ENCODE measurements at places on chromosomes 1 and 21. TPM values are rescaled to one million over a fixed set of nuclear protein-coding genes. Genes with fewer than 3 reads are reported as not detected.

GRCh38 chr1:31663622-31664452 is 19.2 kb upstream of the PEF1 start:
- no peak for DNase-seq

GRCh38 chr1:7535016-7535415 is 236.1 kb upstream of the VAMP3 start:
- DNase-seq, result no peak

- DNase-seq, result peak; percentile 84
These were observed 30.2 kb downstream of the PRDX6 start for GRCh38 chr1:173507205-173507846.

DNA sequence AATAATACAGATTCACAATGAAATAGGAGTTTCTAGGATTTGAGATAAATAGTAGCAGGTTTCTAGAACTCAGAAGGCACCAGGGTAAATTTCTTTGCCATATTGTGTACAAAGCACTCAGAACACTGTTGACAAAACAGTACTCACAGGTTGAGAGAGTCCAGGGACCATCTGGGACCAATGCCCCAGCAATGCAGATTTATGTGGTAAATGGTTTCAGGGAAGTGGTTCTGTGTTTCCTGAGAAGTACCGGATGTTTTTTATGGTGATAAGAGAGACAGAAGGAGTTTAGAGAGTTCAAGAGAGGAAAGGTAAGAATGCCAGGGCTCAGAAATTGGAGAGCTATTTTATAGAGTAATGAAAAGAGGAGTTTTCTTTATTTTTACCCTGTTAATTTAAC is 29.6 kb upstream of the DIPK1A start:
- no peak for DNase-seq

DNA sequence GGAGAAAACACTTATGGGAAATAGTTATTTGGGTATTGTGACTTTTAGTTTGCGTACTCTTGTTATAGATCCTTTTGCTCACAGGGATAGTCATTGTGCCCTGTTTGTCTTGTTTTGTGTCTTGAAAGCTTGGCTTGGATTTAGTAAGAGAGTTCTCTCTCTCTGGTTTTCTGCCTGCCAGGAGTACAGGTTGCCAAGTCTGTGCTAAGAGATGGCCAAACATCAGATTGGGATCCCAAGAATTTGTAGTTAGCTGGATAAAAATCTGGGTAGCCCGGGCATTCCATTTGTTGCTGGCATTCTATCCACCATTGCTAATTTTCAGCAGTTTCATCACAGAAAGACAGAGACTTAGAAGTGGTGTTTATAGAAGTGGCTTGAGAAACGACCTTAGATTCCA is 222.2 kb downstream of the NRIP1 start:
- no peak for DNase-seq

DNA sequence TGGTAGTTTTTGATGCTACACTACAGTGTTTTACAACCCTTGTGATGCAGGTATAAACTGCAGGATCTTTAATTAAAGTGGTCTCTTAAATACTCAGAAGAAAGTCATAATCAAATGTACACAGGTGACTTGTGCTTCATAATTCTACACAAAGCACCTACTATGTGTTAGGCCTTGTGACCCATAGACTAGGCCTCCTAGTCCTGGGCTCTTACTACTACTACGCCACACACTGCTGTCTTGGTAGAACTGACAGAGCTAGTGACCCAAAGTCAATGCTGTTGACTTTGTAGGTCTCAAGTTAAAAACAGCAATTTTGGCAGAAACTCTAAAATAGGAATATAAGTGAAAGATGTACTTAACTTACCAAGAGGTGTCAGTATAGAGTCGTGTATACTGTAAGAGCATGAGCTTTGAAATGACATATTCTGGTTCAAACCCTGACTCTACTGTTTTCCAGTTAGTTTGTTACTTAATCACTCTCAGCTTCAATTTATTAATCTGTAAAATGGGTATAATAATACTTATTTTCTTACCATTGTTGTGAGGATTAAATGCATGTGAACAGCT is 48.6 kb upstream of the LMO4 start:
- DNase-seq, result no peak

- DNase-seq, result no peak
These were observed 74.9 kb downstream of the RRAGC start for GRCh38 chr1:38784452-38785284.

GRCh38 chr1:64030411-64030810 is 173.0 kb upstream of the UBE2U start:
- DNase-seq, result no peak

DNA sequence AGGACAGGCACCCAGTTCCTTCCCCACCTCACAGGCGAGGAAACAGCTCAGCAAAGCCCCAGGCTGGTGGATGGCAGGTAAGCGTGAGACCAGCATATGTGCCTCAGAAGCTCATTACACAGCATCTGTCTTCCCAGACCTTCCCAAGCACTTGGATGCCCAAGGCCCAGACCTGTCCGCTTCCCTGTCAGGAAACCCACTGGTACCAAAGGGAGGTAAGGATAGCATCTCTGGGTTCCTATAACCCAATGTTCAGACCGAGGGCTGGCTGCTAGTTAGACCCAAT is 3.3 kb downstream of the POFUT2 start:
- no peak for DNase-seq

DNA sequence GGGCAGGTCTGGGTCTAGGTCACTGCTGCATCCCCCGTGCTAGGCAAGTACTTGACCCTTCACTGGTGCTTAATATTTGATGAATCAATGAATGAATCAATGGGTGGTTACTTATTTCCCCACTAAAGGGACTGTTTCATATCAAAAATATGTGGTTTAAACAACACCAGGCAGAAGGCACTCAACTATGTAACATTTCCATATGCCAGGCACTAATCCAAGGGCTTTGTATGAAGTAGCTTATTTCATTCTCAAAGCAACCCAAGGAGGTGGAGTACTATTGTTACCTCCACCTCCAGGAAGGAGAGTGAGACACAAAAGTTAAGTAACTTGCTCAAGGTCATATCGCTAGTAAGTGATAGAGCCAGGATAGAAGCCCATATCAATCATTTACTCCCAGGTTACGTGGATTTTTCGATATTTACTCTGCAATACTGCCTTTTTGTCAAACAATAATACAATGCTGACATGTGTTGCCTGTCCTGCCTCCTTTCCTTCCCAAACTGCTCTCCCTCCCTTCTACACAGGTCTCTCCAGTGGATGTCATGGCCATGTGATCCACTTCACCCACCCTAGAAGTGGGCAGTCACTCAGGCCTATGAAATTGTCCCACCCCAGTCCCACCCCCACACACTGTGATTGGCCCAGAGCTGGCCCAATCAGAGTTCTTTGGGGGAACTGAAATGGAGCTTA is 142.8 kb downstream of the ETS2 start:
- no peak for DNase-seq

GRCh38 chr1:21914450-21914849 is 22.7 kb downstream of the HSPG2 start:
- no peak for DNase-seq

DNA sequence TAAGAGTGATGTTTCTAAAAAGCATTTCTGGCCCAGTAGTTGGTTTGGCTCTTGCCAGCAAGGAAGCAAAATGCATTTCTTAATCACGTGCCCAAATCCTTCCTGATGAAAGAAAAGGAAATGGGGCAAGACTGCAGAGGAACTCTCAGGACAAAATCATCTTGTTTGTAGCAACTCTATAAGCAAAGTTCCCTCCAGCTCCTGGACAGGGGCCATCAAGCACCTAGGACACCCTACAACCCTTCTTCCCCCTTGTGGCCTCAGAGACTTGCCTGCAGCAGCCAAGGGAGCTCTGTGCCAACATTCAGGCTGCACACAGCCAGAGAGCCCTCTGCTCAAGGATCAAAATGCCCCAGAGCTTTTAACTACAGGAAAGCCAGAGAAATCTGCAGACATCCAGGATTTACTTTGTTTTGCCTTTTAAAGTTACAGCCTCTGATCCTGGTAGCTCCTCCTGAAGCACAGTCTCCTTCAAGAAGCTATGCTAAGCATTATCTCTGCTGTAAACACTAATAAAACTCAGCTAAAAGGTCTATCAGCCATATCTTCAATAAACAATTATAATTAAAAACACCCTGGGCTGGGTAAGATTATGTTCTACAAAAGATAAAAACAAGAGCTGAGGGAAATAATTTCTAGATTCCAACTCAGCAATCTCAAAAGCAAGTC is 105.0 kb downstream of the KIAA0319L start:
- DNase-seq, result no peak

- no peak for DNase-seq
These were observed 204.7 kb downstream of the MATN1 start for GRCh38 chr1:30518696-30519095.

- no peak for DNase-seq
These were observed 54.3 kb upstream of the SERBP1 start for GRCh38 chr1:67484492-67484891.

GRCh38 chr1:214966346-214966745 is 116.2 kb upstream of the KCNK2 start:
- no peak for DNase-seq

DNA sequence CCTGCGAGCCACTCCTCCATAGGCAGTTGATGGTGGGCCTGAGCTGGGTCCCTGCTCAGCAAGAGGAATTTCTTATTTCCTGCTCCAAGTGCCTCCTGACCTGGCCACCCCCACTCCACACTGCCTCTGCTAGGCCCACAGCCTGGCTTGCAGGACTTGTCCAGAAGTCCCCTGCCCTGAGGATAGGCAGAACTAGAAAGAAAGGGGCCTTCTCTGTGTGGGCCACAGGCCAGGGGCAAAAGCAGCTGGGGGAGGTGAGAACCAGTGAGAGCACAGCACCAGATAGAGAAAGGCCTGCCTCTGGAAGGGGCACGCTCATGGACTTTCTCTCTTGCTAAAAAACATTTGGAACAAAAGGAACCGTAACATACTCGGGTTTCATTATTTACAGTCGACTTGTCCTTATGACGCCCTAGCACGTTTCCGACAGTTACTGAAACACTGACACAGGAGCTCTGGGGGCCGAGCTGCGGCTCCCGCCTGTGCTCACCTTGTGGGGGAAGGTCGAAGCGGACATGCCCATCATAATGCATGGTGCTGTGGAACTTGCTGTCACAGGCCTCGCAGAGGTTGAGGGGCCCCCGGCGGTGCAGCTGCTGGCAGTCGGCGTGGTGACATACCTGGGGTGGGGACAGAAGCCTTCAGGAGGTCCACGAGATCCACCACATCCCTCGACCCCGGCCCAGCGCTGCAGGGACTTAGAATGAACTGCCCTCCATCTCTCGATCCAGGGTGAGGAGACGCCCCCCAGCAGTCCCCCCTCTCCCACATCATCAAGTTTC is 11.3 kb upstream of the TNFRSF25 start:
- no peak for DNase-seq

DNA sequence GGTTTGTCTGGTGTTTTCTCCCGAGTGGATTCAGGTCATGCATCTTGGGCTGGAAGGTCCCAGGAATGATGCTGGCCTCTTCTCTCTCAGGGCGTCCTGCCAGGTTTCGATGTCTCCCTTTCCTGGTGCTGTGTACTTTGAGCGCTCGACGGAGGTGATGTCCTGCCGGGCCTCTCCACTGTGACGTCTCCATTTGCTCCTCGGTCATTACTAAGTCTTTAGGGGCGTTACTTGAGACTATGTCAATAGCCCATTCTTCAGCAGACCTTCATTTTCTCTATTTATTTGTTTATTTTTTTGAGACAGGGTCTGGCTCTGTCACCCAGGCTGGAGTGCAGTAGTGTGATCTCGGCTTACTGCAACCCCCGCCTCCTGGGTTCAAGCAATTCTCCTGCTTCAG is 37.2 kb upstream of the TNFRSF1B start:
- DNase-seq, result no peak

GRCh38 chr1:115450501-115451040 is 112.5 kb upstream of the NGF start:
- DNase-seq, result no peak

GRCh38 chr1:175217721-175218531 is 25.4 kb upstream of the KIAA0040 start:
- no peak for DNase-seq

DNA sequence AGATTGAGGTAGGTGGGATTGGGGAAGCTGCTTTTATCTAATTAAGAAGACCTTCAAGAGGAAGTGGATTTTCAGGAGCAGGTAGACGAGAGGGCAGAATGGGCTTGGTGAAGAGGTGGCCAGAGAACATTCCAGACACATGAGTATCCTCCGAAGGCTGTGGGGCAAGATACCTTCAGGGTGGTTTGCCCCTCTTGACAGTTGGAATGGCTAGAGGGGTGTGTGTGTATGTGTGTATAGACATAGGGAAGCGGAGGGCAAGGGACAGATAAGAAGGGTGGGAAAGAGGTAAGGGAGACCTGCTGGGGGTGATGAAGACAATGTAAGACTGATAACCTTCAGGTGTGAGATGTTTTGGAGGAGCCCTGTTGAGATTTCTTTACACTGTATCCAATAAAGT is 46.8 kb upstream of the TSPAN2 start:
- DNase-seq, result no peak

- no peak for DNase-seq
These were observed 7.1 kb downstream of the HPCA start for GRCh38 chr1:32893198-32894018.

GRCh38 chr1:25991937-25992688 is 5.8 kb downstream of the PAFAH2 start:
- no peak for DNase-seq

DNA sequence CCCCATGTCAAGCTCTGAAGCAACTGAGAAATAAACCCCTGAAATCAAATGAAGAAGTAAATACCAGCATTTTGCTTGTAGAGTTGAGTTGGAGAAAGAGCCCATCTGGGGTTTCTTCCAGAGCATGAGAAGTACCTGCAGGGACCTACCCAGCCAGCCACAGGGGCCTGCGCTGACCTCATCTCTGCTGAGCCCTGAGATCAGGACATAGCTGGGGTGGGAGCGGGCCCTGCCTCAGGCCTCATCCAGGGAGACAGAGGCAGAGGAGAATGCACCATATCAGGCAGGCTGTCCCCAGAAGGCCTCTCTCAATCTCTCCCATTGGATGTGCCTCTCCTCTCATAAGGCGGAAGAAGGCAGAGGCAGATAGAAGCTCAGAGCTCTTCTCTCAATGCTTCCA is 27.6 kb downstream of the RUNX1 start:
- DNase-seq, result no peak

DNA sequence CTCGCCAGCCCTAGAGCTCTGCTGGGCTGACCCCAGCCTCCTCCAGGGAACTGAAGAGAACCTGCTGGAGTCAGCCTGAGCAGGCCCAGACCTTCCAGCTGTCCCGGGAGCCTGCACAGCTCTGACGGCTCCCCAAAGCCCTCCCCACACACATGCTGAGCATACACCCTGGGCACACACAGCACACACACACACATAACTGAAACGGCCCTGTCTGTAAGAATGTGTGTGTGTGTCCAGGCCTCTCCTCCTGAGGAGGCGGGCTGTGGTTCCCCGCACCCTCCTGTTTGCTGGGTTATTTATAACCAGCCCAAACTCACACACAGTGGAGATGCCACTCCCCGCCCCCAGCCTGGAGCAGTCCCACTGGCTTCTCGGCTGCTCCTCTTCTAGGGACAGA is 20.2 kb downstream of the SDC3 start:
- no peak for DNase-seq

The KPRP gene
- not detected for polyA plus RNA-seq

The CGN gene
- 53.4 TPM for polyA plus RNA-seq

The OSCP1 gene
- polyA plus RNA-seq, result 23.2 TPM

The SESN2 gene
- 18.0 TPM for polyA plus RNA-seq

The SPRR5 gene
- polyA plus RNA-seq, result not detected

The CFHR1 gene
- 0.57 TPM for polyA plus RNA-seq

The CAMTA1 gene
- 89.3 TPM for polyA plus RNA-seq

The ATAD3C gene
- 3.1 TPM for polyA plus RNA-seq

The TEX38 gene
- polyA plus RNA-seq, result 0.36 TPM

The A3GALT2 gene
- not detected for polyA plus RNA-seq
